Cortex of kidney (tissue), 1 donor: ENCODE measurements at places on chromosomes 13 and 19.

DNA sequence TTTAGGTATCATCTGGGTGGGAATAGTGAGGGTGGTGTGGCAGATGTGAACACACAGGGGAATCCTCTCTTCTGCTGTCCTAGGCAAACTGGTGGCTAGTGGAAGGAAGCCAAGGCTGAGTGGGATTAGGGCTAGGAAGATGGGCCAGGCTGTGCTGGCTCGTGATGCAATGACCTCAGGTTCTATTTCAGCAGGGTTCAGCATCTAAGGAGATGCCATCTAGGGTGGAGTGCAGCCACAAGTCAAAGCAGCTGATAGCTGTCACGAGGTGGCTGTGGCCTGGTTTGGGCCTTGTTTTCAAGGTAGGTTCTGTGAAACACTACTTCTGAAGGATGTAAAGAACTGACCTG is 21.6 kb downstream of the ARL11 start:
- DNase-seq: no peak

DNA sequence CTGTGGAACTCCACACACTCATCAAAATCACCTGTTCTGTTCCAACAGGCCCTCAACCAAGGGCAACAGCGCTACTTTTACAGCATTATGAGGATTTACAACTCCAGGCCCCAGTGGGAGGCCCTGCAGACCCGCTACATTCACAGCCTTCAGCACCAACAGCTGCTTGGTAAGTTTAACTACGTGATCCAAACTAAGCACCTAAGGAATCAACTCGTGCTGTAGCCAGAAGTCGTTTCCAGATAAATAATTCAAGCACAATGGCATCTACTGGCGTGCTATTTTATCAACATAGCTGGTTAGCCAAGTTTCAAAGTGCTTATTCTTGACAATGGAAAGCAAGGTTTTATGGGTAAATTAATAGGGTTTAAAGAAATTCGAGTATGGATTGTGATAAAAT is 5.3 kb downstream of the FAM216B start:
- DNase-seq: no peak

DNA sequence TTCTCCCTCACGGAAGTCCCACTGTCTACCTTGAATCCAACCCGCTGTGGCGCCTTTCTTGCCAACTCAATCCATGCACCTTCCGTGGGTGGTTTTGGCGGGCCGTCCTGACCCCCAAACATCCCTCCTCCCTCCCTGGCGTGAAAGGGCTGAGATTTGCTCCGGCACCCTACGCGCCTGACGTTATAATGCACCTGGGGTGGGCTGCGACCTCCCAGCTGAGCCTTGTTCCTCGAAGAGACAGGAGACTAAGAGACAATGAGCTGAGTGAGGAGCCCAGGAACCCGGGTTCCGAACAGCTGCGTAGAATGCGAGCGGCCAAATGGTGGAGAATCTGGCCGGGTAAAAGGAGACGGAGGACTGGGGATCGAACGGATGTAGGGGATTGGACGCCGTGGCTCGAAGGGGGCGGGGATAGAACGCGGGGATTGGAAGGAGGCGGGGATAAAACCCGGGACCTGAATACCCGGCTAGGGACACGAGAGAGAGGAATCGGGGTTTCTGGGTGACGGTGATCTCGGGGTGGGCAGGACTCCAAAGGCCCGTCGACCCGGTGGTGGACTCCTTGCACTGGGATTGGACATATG is at the start of gene CPT1C:
TSS of gene CPT1C (plus strand) at position 461 of the 587 bp plus-strand sequence. CDS start 1,137 bp downstream, outside the sequence.
- DNase-seq: no peak

GRCh38 chr13:98994080-98994479 is 16.2 kb upstream of the DOCK9 start:
- DNase-seq: no peak

- DNase-seq: no peak
These were observed 179.9 kb upstream of the TSHZ3 start for GRCh38 chr19:31529121-31529520.

DNA sequence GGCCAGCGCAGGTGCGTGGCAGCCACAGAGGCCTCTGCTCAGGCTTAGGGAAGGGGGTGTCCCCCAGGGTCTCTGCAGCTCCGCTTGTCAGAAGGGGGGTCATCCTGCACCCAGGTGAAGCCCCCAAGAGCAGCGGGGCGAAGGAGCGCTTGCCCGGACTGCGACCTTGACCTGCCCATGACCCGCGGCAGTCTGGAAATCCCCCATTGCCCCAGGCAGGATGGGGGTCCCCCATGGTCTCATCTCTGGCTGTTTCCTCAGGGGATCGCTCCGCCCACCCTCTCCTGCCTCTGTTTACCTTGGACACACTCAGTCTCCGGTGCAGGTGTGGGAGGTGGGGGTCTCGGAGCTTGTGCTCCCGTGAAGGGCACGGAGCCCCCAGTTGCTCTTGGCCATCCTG is 82.7 kb downstream of the KDM4B start:
- DNase-seq: no peak

- DNase-seq: no peak
These were observed 3.5 kb downstream of the KEAP1 start for GRCh38 chr19:10499550-10500246.

GRCh38 chr13:25630329-25630900 is 258.6 kb downstream of the ATP8A2 start:
- DNase-seq: no peak

DNA sequence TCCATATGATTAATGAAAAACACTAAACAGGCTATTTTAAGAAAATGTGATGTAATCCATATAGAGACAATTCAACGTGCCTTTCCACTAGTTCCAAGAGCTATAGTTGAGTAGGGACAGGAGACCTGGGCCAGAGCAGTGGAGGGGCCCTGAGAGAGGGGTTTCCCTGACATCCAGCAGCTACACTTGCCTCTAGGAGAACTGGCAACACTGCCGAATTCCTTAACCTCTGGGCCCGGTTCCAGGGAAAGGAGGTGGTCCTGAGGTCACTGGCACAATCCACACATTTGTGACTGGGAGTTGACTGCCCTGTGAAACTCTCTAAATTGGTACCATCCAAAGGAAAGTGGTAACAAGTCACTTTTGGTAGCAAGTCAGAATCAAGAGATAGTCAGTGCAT is 264.4 kb downstream of the DCLK1 start:
- no peak for DNase-seq

DNA sequence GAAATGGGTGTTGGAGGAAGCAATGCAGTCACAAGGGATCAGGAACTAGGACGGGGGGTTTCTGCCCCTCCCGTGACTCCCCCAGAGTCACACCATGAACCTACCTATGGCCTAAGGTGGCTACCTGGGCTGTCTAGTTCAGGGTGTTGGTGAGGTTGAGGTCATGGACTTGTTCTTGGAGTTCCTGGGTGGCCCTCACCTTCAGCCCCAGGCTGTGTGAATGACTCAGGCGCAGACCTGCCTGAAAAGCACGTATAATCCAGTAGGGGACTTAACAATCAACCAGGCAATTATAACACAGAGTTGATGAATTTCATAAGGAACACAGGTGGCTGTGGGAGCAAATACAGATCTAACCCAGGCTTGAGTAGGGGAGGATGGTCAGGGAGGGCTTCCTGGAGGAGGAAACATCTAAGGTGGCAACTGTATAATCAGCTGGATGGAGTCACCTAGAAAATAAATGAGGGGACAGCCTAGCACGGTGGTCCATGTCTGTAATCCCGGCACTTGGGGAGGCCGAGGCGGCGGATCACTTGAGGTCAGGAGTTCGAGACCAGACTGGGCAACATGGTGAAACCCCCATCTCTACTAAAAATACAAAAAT is 25.6 kb upstream of the ADGRE1 start:
- no peak for DNase-seq

GRCh38 chr13:95494082-95494681 is 58.3 kb upstream of the CLDN10 start:
- DNase-seq: no peak

DNA sequence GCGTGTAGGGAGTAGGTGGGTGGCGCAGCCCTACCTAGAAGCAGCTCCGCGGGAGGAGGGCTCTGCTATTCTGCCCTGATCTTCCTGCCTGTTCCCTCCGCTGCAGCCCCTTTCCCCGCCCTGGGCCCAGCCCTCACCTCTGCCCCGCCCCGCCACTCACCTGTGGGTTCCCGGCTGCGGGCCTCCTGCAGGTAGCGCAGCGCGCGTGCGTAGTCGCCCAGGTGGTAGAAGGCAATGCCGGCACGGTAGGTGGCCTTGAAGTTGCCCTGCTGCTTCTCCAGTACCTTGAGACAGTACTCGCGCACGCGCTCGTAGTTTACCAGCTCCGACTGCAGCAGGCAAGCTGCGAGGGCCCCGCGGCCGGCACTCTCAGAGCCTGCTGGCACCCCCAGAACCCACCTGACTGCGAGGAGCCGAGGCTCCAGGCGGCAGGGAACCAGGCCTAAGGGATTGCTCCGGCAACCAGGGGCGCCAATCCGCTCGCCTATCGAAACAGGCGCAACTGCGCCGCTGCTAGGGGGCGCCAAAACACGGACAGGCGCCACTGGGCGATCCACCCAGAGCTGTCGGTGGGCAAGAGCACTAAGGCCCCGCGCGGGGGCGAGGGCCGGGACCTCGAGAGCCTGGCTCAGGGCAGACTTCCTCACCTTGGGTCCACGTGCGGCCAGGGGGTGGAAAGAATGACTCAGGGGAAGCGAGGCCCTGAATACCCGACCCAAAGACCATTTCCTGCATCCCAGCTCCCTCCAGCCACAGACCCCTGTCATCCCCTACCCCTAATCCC is 965 bp downstream of the TTC9B start:
- no peak for DNase-seq

DNA sequence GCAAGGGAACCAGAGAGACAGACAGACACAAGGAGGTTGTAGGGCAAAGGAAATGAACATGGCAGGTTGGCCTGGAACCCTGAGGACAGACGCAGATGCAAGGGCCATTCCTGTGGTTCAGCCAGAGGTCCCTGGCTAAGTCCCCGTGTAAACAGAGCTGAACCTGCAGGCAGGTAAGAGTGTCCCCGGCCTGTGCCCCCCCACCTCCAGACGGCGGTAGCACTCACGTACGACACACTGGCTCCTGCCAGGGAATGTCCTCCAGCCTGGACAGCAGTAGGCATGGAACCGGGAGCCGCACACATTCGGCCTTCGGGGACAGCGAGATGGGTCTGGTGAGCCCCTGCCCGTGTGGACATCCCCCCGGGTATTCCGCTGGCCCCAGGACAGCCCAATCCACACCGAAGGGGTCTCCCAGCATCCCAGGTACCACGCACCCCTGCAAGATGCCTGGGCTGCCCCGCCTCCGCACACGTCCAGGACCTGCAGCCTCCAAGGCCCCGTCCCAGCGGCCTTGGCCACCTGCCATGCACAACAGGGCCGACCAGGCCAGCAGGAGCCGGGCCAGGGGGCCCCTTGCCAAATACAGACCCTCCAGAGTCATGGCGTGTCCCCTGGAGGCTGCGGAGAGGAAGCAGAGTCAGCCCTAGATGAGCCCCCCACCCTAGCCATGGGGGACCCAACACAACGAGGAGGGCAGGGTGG is 2.4 kb downstream of the FBN3 start:
- no peak for DNase-seq

GRCh38 chr13:75702476-75702875 is 66.3 kb downstream of the LMO7 start:
- DNase-seq: no peak

- no peak for DNase-seq
These were observed at the start of gene TGFBR3L for GRCh38 chr19:7914598-7915045. Gene TGFBR3L (plus strand): TSS chr19:7914830.

DNA sequence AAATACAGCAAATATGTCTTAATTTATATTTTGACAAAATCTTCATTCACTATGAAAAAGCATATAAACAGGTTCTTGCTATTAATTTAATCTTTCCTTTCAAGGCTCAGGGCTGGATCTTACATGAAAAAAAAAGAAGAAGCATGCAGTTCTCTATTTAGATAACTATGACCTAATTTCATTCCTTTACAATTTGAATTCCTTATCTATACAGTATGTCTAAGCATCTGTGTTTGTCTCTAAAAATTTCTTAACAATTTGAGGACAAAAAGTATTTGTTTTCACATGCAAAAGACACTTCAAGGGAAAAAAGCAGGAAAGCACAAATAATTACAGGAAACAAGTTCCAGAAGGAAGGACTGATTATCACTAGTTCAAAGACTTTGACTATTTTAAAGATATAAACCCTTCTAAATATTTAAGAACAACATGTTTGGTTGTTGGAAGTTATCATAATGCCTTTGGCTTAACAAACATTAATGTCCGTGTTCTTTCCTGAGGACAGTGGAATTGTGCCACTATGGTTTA is 157.5 kb downstream of the TBC1D4 start:
- no peak for DNase-seq

GRCh38 chr13:100589178-100589725 is 663 bp upstream of the GGACT start:
- DNase-seq: no peak

GRCh38 chr19:16586991-16587832 is 15.0 kb upstream of the SLC35E1 start:
- no peak for DNase-seq

GRCh38 chr13:110393761-110394160 is 86.7 kb downstream of the COL4A2 start:
- no peak for DNase-seq

DNA sequence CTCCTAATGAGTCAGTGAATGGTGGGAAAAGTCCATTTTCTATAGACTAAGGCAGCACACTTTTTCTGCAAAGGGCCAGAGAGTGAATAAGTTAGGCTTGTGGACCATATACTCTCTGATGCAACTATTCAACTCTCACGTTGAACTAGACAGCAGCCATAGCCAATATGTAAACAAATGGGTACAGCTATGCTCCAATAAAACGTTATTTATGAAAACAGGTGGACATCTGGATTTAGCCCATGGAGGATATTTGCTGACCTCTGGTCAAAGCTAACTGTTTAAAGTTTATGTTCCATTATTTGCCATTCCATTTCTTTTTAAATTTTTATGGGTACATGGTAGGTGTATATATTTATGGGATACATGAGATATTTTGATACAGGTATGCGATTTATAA is 4.7 kb upstream of the CCDC169 start:
- DNase-seq: no peak

GRCh38 chr13:40916207-40916998 is 102.7 kb downstream of the ELF1 start:
- no peak for DNase-seq

DNA sequence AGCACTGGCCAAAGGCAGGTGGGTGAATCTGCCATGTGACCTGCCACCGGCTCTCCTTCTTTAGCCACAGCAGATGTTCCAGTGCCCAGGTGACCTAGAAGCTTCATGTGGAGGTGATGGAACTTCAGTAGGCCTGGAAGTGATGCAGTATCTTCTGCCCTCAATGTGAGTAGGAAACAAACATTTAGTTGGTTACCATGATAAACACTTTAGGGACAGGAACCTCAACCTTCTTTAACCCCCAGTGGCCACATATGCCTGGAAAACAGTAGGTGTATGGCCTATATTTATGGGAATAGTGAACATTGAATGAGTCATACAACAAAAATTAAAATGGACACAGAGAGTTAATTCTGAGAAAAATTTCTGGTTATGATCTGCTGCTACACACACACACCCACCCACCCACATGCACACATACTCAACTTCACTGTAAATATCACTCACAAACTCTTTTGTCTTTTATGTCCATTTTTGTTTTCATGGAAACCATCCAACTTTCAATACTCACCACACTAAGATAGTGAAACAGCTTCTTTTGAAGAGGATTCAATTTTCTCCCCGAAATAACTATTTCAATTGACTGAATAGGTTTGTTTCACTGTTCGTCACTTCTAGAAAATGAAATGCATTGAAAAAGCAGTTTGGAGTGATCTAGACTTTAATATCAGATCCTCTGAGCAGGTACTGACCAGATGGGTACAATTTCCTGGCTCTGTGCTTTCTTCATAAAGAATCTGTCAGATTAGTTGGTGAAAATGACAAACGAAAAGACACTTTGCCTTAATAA is 97.3 kb downstream of the STARD13 start:
- DNase-seq: no peak
